ENCODE measurements at places on chromosomes 2 and 18.

DNA sequence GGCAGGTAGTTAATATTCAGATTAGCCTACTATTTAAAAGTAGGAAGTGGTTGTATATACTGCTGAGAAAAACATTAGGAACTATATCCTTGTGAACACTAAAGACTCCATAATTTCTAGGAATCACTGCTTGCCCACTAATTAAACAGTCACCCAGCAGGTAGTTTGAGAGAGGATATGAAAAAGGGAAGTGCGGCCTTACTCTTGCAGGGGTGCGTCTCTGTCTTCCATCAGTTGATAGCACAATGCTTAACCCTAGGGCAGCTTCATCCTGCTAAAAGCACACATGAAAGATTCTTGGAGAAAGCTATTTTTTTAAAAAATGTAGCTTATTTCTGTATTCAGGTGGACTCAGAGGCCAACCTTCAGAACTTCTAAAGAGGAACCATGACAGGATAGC is 53.1 kb upstream of the ATP5MC3 start:
- H3K4me3 ChIP-seq = no peak overlapping the region
- no peak overlapping the region for H3K27ac ChIP-seq
- no peaks in the 10 kb centered on the region for H3K27me3 ChIP-seq
- H3K4me1 ChIP-seq = no peaks in the 10 kb centered on the region
- no peak for DNase-seq

DNA sequence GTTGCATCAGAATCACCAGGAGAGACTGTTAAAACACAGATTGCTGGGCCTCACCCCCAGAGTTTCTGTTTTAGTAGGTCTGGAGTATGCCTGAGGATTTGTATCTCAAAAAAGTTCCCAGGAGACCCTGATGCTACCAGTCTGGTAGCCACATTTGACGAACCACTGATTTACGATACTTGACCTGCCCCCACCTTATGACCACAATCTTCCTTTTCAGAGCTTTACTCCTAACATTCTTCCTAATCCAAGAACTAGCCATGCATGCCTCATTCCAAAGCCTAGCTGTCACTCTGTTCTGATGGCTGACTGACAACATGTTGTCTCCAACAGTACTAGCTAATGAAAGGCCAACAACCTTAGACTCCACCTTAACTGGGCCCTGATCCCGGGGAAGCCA is 191.4 kb downstream of the MBD2 start:
- no peak overlapping the region for H3K27ac ChIP-seq
- no peaks in the 10 kb centered on the region for H3K36me3 ChIP-seq
- H3K4me1 ChIP-seq = no peaks in the 10 kb centered on the region
- DNase-seq = peak; percentile 19
- no peaks in the 10 kb centered on the region for H3K27me3 ChIP-seq
- no peak overlapping the region for H3K4me3 ChIP-seq

DNA sequence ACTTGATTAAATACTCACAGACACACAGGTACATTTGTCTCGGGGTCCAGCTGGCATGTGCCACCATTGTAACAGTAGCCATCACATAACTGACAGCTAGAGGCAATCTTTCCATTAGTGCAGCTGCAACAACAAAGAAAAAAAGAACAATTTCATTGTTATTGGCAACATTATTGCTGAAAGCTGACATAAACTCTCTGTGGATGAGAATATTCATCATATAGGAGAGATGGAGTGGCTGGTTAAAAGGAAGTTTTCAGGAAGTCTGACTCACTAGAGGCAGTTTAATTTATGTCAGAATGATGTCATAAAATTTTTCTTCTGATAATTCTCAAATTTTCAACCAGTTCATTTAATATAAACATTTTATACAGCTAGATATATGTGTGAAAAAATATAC is 1490.0 kb upstream of the NXPH2 start:
- H3K36me3 ChIP-seq = no peaks in the 10 kb centered on the region
- no peak for DNase-seq
- no peaks in the 10 kb centered on the region for H3K27me3 ChIP-seq
- H3K4me3 ChIP-seq = no peak overlapping the region

GRCh38 chr2:233007739-233008138 is 5.3 kb downstream of the NGEF start:
- no peak overlapping the region for H3K4me3 ChIP-seq
- H3K36me3 ChIP-seq = no peaks in the 10 kb centered on the region
- no peaks in the 10 kb centered on the region for H3K27me3 ChIP-seq
- no peak for DNase-seq
- H3K4me1 ChIP-seq = no peaks in the 10 kb centered on the region
- no peak overlapping the region for H3K27ac ChIP-seq

DNA sequence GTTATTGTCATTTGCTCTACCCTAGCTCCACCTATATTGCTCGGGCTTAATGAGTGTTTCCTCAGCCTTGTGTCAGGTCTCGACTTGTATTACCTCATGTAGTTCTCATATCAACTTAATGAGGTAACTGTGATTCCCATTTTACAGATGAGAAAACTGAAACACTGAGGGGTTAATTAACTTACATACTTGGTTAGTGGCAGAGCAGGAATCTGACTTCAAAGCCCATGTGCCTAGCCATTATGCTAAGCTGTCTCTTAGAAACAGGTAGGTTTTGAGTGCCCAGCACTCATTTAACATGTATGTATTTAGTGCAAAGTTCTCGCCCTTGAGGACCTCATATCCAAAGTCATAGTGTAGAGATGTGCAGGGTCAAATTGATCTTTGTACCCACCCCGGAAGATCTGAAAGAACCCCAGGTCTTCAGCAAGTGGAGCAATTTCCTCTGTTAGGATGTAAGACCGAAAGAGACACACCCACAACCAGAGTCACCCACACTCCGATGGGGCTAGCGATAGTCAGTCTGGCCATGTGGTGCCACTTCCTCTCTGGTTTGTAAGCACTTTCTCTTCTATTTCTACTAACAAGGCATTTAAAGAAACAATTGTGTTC is 121.0 kb upstream of the SLC39A10 start:
- DNase-seq = no peak
- H3K27me3 ChIP-seq = no peaks in the 10 kb centered on the region
- no peak overlapping the region for H3K27ac ChIP-seq
- no peak overlapping the region for H3K4me3 ChIP-seq
- peaks cover 7% of the 10 kb centered on the region for H3K4me1 ChIP-seq
- H3K36me3 ChIP-seq = no peaks in the 10 kb centered on the region

GRCh38 chr2:54597153-54597848 is 126.2 kb upstream of the EML6 start:
- DNase-seq = no peak
- peaks cover 2% of the 10 kb centered on the region for H3K4me1 ChIP-seq
- H3K4me3 ChIP-seq = no peak overlapping the region

- no peaks in the 10 kb centered on the region for H3K36me3 ChIP-seq
- no peaks in the 10 kb centered on the region for H3K4me1 ChIP-seq
Observed at GRCh38 chr2:240179186-240179815, 38.8 kb upstream of the OTOS start.

DNA sequence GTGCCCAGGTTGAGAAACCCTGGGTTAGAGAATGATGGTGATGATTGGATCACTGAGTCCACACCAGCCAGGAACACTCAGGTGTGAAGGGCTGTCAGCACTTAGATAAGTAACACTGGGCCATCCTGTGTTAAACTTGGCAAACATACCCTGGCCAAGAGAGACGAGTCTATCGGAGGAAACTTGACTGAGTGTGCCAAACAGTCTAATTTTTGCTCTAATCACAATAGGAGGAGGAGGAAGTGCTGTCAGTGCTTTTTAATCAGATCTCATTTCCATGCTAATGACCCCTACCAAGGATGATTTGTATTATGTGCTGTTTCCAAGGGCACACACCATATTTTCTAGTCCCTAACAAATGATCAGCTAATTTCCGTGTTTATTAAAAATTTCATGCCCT is 63.8 kb upstream of the SEC11C start:
- no peaks in the 10 kb centered on the region for H3K27me3 ChIP-seq
- no peaks in the 10 kb centered on the region for H3K4me1 ChIP-seq
- H3K4me3 ChIP-seq = no peak overlapping the region
- no peaks in the 10 kb centered on the region for H3K36me3 ChIP-seq
- no peak overlapping the region for H3K27ac ChIP-seq

DNA sequence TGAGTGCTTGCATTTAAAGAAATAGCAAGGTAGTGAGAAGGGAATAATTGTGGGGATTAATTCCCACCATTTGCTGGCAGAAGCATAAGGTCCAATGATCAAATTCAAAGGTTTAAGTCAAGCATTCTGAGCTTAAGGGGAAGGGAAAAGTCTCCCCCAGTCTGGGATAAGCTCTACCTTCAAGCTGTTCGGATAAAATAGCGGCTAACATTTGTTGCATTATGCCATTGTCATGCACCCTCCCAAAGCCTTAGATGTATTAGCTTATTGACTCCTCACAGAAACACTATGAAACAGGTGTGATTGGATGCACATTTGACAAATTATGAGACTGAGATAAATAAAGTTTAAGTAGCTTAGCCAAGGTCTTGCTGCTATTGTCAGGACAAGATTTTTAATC is 52.2 kb upstream of the TGIF1 start:
- peaks cover 2% of the 10 kb centered on the region for H3K4me1 ChIP-seq
- no peak overlapping the region for H3K4me3 ChIP-seq
- no peak for DNase-seq
- no peaks in the 10 kb centered on the region for H3K27me3 ChIP-seq
- no peak overlapping the region for H3K27ac ChIP-seq
